ENCODE measurements at places on chromosomes 4 and X.

DNA sequence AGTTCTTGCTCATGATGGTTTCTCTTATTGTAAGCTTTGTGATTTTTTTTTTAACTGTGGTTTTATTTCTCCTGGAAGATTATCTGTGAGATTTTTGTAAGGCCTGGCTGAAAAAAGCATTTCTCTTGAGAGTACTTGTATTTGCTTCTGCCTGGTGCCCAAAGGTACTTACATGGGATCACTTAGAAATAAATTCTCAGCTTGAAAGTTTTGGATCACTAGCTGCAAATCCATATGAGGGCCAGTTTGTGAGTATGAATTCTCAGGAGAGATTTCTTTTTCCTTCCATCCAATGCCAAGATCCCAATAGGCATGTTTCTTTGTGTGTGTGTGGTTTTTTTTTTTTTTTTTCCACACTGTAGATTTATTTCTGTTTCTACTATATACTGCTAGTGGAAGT, 1884.7 kb upstream of the PCDH7 start:
- no peak for DNase-seq

- DNase-seq = no peak
Measured at GRCh38 chr4:134078230-134078914, 123.2 kb downstream of the PABPC4L start.

DNA sequence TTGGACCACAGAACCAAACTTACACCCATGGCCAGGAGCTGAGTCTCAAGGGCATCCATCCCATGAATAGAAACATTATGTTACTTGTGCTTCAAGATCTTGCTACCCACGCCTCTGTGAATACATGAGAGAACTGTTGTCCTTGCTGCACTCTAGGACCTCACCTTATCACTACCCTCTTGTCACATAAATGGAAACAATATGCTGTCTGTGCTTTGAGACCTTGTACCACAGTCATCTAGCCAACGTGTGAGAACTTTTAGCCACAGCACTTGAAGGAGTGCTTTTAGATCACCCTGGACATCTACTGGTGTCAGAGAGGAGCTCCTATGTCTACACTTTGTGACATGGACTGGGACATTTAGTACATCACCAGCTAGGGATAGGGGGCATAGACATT, 30.7 kb upstream of the HUWE1 start:
- DNase-seq = no peak

GRCh38 chr4:142120921-142121320, 484.5 kb downstream of the IL15 start:
- no peak for DNase-seq

DNA sequence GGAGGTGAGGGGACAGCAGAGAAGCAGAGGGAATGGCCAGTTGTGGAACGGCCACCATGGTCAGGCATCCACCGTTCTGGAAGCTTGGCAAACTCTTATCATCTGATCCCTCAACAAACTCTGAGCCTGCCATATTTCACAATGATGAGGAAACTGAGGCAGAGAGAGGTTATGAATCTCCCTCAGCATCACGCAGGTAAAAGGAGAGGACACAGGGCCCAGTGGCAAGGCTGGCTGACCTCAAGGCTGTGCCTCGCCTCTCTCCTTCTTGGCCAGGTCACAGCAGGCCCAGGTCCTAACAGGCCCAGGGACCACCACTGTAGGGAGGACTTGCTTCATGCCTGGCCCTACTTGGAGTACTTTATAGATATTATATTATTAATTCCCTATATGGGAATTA, 242.8 kb downstream of the EVC2 start:
- no peak for DNase-seq

GRCh38 chr4:121154103-121154515, 10.0 kb downstream of the TNIP3 start:
- no peak for DNase-seq

- no peak for DNase-seq
Measured at GRCh38 chr4:13531625-13531998, 12.7 kb downstream of the NKX3-2 start.

DNA sequence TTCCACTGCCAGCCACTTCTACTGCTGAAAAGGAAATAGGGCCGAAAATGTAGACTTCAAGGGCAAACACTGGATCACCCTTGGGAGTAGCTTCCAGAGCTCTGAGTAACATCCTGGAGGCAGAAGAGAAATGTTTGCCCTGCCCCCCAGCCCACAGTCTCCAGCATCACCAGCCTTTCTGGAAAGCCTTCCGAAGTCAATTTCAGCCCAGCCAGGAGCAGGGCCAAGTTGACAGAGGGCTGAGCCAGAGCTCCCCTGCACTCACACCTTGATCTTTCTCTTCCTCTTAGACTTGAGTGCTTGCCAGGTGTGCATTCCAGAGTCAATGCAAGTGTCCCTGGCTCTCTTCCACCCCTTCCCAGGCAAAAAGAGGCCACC, 35.2 kb downstream of the SLC25A5 start:
- DNase-seq = no peak

- no peak for DNase-seq
Measured at GRCh38 chr4:69617083-69617694, 22.3 kb downstream of the UGT2A2 start.

DNA sequence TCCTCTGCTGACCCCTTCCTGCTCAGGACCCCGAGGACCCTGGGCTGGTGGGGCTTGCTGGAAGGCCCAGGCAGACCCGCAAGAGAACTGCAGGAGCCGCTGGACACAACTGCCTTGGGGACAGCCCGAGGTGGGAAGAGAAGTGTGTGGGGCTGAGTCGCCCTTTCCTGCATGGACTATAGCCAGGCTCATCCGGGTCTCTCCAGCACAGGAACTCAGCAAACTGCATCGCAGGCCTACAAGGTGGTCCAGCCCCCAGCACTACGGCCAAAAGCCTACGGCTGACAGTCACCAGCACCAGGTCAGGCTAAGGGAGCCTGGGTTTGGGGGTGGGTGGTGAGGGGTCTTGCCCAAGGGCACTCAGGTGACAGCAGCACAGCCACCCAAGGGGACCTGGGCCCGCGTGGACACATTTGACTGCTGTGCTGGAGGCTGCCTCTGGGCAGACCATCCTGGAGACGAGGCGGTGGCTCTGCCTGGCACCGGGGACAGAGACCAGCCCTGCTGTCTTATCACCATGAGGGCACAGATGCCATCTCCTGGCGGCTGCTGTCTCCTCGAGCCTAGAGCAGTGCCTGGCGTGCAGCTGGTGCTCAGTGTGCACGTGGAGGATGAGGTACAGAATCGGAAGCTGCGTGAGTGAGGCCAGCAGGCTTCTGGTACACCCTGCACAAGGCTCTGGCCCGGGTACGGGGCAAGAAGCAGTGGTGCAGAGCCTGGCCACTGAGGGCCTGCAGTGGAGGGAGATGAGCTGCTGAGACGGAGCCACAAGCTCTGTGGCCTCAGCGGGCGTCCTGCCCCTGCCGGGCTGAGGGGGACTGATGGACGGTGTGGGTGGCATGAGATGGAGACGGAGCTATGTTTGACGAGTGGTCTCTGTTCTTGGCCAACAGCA, 15.1 kb downstream of the LRPAP1 start:
- no peak for DNase-seq

DNA sequence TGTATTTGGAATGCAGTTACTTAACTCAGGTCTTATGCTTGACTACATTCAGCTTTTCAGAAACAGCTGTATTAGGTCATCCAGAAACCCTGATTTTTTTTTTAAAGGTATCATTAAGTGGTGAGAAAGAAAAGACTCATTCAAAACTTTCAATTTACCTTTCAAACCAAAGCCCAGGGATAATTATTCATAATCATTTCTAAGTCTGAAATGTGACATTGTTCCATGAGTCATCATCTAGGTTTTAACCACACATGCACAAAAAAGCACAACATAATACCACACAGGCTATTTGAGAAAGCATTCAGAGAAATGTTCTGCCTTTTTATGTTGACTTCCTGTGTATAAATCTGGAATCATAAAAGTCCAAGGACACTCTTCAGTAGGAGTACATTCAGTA, 288.2 kb downstream of the IL1RAPL2 start:
- DNase-seq = no peak

DNA sequence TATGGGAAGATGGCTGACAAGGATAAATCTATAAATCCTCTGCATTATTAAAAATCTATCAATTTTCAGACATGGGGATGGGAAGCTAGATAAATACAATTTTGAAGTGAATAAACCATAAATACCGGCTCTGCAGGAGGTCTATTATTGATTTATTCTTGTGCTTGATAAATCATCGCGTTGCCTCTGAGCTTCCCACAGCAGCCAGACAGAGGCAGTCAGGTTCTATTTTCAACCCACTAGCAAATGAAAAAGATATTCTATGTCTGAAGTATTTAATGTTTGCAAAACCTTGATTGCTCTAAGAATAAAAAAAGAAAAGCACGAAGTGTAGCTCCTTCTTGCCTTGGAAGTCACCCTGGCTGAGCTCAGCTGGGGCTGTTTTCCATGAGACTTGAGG, 216.2 kb downstream of the DHRSX start:
- DNase-seq = no peak

DNA sequence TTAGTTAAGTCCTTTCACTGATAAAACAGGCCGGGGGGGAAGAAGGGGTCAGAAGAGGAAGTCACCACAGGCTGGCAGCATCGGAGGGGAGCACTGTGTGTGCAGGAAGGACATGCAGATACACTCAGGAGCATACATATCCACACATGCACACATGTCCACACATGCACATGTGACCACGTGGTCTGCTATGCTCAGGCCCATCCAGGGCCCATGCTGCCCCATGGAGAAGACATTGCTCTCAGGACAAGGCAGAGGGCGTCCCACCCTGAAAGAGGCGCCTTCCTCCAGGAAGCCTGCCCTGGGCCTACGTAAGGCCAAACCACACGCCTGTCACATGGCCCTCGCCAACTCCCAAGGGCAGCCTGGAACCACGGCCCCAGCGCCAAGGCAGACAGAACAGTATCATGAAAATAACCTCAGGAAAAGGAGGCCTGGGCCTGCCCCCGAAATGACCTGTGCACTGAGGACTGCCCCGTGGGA, 15.8 kb downstream of the WDR1 start:
- no peak for DNase-seq

GRCh38 chr4:99463566-99463965, 28.4 kb upstream of the ADH7 start:
- DNase-seq = no peak

- no peak for DNase-seq
Measured at GRCh38 chr4:84944947-84945346, 21.5 kb downstream of the WDFY3 start.
